ENCODE measurements at places on chromosomes 12 and 14.

GRCh38 chr12:65098364-65098763 lies 22.7 kb downstream of the WIF1 start:
- no peak for DNase-seq

DNA sequence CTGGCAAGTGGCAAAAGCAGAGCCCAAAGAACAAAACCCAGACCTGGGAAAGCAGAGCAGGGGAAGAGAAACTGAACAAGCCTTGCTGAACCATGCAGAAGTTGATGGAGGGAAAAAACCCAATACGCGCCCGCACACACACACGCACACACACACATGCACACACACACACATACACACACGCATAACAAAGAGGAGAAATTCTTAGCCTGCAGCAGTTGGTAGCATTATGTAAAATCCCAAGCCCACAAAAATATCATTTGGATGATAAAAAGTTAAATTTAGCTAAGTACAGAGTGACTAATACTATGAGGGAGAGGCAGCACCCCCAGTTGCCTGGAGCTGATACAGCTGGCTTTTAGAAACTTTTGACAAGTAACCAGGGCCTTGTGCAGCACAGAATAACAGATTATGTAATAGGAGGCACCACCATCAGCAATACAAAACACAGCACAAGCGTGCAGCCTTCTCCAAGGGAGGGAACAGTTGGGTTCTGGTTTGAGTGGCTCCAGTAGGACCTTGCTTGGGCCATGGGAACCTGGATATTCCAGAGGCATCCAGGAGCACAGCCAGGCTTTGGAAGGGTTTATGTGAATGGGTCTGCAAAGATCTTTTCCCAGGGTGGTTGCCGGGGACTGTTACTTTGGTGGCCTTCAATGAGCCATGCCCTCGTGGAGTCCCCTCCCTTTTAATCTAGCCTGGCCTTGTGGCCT lies 35.3 kb downstream of the PITPNM2 start:
- peak; percentile 57 for DNase-seq

GRCh38 chr14:22593601-22594000 lies 4.5 kb upstream of the ABHD4 start:
- no peak for DNase-seq

- no peak for DNase-seq
These were observed 604.6 kb upstream of the MGAT4C start for GRCh38 chr12:86860776-86861175.

- no peak for DNase-seq
These were observed 74.7 kb downstream of the APAF1 start for GRCh38 chr12:98719515-98720504.

GRCh38 chr14:67636361-67636919 lies 16.7 kb downstream of the ARG2 start:
- no peak for DNase-seq

- DNase-seq: no peak
These were observed 637.8 kb downstream of the DIO2 start for GRCh38 chr14:79573486-79573885.

DNA sequence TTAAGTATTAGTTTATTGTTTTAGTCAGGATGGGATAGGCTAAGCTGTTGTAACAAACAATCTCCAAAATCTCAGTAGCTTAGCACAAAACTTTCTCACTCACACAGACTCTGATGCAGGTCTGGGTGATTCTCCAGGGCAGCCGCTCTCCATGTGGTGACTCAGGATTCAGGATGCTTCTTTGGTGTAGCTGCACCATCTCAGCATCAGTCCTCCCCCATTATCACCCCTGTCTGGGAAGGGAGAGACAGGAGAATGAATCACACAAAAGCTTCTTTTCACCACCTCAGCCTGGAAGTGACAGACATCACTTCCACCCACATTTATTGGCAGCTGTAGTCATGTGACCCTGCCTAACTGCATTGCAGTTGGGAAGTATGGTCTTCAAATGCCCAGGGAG lies 142.3 kb downstream of the DICER1 start:
- DNase-seq: no peak

DNA sequence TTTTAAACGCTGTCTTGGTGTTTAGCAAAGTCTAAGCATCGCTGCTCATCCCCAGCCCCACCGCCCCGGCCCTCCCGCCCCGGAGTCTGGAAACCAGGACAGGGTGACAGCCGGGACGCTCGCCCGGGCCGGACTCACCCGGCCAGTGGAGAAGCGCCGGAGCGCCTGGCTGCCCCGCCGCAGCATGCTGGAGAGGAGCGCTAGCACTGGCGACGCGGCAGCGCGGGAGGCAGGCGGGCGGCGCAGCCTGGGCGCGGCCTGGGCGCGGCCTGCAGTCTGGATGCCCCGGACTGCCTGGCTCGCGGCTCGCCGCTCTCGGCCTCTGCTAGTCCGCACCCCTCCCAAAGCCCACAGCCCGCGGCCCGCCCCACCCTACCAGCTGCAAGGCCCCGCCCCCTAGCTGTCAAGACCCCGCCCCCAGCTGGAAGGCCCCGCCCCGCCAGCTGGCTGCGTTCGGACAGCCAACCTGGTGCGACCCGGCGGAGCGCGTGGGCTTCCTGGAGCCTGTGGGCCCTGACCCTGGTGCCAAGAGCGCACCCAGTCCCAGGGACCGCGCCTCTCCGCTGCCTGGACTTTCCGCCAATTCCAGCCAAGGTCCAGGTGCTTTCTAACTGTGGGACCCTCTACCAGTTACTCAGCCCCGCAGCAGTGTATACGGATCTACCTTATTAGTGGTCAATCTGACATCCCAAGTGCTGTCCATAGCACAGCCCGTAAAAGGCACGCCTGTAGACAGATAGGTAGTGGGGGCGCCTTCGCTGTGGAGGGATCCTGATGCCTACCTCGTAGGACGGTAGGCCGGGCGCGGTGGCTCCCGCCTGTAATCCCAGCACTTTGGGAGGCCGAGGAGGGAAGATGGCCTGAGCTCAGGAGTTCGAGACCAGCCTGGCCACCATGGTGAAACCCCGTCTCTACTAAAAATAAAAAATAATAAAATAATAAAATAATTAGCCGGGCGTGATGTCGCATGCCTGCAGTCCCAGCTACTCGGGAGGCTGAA lies at the start of gene ALDH1L2:
Gene ALDH1L2 (minus strand): TSS at position 208 of the 1,000 bp plus-strand sequence. CDS start 22 bp downstream, at position 186.
- DNase-seq: peak; percentile 94

DNA sequence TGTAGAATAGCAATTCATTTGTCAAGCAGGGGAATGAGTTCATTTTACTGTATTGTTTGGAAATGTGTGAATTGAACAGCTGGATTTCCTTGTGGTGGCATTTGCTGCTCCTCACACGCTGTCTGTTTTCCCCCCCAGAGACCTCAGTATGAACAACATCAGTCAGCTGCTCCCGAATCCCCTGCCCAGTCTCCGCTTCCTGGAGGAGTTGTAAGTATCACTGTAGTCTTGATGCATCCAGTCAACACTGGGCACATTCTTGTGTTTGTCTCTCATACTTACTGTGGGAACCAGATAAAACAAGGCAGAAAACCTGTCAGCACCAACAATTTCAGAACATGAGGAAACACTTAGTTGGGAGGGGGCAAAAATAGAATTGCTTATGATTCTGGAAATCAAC lies 64.9 kb downstream of the LGR5 start:
- no peak for DNase-seq

- DNase-seq: no peak
These were observed 49.1 kb downstream of the PTGER2 start for GRCh38 chr14:52363041-52363704.

GRCh38 chr12:19553175-19553574 lies 113.9 kb downstream of the AEBP2 start:
- no peak for DNase-seq

GRCh38 chr14:56002876-56003625 lies 115.2 kb upstream of the PELI2 start:
- DNase-seq: no peak

GRCh38 chr14:20607617-20608016 lies 16.4 kb upstream of the RNASE12 start:
- DNase-seq: no peak

DNA sequence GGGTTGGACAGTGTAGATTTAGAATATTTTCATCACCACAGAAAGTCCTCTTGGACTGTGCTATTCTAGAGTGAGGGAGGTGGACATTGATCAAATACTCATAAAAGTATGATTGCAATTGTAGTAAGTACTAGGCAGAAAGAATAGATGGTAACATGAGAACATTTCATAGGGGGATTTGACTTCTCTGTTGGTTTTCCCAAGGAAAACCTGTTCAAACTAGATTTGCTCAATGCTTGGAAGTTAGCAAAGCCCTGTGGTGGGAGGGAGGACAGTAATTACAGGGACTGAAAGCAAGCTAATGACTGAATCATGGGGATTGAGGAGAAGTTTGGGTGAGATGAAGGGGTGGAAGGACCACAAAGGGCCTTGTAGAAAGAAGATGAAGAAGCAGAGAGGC lies 24.4 kb upstream of the EID3 start:
- DNase-seq: no peak

GRCh38 chr12:126773491-126773890 lies 1493.5 kb upstream of the TMEM132C start:
- DNase-seq: no peak

GRCh38 chr12:131795690-131796410 lies 32.3 kb upstream of the MMP17 start:
- DNase-seq: no peak

GRCh38 chr14:74882103-74882920 lies 596 bp downstream of the DLST start:
- DNase-seq: peak; percentile 56

DNA sequence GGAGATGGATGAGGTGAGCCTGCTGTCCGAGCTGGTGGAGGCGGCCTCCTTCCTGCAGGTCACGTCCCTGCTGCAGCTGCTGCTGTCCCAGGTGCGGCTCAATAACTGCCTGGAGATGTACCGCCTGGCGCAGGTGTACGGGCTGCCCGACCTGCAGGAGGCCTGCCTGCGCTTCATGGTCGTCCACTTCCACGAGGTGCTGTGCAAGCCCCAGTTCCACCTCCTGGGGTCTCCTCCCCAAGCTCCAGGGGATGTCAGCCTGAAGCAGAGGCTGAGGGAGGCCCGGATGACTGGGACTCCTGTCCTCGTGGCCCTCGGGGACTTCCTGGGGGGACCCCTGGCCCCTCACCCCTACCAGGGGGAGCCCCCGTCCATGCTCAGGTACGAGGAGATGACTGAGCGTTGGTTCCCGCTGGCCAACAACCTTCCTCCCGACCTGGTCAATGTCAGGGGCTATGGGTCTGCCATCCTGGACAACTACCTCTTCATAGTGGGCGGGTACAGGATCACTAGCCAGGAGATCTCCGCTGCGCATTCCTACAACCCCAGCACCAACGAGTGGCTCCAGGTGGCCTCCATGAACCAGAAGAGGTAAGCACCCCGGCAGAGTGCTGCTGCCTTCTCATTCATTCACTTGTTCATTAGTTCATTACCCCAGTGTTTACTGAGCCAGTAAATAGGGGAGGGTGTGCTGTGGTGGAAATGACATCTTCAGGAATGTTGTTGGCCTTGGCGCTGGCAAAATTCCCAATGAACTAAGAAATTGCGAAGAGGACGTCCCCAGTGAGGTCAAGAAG lies 774 bp upstream of the MANSC4 start:
- DNase-seq: no peak

- DNase-seq: no peak
These were observed 70.1 kb downstream of the ST8SIA1 start for GRCh38 chr12:22264380-22264779.

- DNase-seq: no peak
These were observed 28.6 kb downstream of the CORO1C start for GRCh38 chr12:108702595-108703320.

- DNase-seq: peak; percentile 63
These were observed 1.9 kb downstream of the LRRK2 start for GRCh38 chr12:40226705-40227104.

DNA sequence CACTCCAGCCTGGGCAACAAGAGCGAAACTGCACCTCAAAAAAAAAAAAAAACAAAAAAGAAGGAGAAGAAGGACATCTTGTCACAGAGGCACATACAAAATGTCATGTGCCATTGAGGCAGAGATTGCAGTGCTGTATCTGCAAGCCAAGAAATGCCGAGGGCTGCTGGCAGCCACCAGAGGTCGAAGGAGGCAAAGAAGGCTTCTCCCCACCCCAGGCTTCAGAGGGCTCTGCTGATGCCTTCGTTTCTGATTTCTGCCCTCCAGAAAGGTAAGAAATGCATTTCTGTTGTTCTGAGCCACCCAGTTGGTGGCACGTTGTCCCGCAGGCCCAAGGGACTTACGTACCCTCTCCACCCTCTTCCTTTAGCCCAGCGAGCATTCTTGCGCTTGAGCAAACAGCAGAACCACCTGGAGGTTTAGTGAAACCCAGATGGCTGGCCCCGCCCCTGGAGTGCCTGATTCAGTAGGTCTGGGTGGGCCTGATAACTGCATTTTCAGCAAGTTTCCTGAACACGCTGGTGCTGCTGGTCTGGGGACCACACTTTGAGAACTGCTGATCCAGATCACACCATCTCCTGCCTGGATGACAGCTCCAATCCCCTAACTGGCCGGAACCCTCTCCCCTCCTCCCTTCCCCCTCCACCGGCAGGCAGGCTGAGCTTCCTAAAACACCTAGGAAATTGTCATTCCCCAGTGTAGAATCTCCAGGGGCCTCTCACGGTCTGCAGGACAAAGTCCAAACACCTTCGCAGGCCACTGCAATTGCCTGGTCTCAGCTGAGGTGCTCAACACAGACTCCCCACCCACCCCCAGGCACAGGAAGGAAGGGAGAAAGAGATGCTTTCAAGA lies 21.1 kb upstream of the SCARB1 start:
- no peak for DNase-seq

- DNase-seq: peak; percentile 76
These were observed 693 bp downstream of the LRP10 start for GRCh38 chr14:22872033-22872832.

- no peak for DNase-seq
These were observed 104.6 kb upstream of the ATF1 start for GRCh38 chr12:50659260-50659659.

DNA sequence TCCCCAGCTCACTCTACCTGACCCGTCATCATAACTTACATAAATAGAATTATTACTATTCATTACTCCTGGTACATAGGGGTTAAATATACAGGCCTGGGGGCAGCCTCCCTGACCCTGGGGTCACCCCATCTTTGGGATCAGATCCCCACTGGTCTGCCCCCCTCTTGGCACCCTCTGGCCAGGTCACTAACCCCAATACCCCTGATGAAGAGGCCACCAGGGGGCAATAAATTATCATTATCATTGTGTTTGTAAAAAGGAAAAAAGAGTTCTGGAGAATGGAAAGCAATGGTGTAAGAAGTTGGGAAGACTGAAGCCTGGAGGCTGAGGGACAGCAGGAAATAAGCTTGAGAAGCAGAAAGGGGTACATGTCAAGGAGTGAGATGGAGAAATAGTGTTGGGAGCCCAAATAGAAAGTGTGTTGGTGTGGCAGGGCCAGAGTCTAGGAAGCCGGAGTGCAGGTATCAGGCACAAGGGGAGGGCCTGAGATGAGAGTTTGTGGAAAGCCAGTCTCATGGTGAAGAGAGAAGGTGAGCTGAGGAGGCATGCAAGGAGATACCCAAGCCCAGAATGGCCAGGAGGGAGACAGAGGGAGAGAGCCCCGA lies 6.1 kb upstream of the AAAS start:
- DNase-seq: peak; percentile 53
